ENCODE measurements at places on chromosomes 3 and 15. TPM values are rescaled to one million over a fixed set of nuclear protein-coding genes. Genes with fewer than 3 reads are reported as not detected.

CLRN1 gene
- total RNA-seq, result not detected

HRG gene
- total RNA-seq, result not detected

DAZL gene
- total RNA-seq, result not detected

ACKR2 gene
- 0.92 TPM for total RNA-seq

- DNase-seq, result no peak
Observed at GRCh38 chr3:55704521-55704920, 217.4 kb upstream of the WNT5A start.

Data from left ventricle myocardium superior (tissue), 1 donor.